ENCODE measurements at places on chromosomes 12 and 14. TPM values are rescaled to one million over a fixed set of nuclear protein-coding genes. Genes with fewer than 3 reads are reported as not detected.

DNA sequence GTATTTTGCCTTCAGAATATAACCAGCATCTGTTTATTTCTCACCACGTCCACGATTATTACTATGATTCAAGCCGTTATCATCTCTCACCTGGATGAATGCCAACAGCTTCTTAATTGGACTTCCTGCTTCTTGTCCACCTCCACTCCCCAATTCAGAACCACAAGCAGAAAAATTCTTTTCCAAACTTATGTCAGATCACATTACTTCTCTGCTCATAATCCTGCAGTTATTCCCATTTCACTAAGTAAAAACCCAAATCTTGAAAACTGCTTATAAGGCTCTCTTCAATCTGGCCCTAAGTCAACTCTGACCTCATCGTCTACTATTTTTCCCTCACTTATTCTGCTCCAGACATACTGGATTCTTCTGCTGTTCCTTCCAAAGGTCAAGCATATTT, 2.0 kb downstream of the CRY1 start:
- H3K4me3 ChIP-seq, result no peak overlapping the region
- DNase-seq, result no peak
- H3K4me1 ChIP-seq, result peaks cover 12% of the 10 kb centered on the region
- no peaks in the 10 kb centered on the region for H3K27me3 ChIP-seq

KRT7 gene
- total RNA-seq, result 14.7 TPM

DNA sequence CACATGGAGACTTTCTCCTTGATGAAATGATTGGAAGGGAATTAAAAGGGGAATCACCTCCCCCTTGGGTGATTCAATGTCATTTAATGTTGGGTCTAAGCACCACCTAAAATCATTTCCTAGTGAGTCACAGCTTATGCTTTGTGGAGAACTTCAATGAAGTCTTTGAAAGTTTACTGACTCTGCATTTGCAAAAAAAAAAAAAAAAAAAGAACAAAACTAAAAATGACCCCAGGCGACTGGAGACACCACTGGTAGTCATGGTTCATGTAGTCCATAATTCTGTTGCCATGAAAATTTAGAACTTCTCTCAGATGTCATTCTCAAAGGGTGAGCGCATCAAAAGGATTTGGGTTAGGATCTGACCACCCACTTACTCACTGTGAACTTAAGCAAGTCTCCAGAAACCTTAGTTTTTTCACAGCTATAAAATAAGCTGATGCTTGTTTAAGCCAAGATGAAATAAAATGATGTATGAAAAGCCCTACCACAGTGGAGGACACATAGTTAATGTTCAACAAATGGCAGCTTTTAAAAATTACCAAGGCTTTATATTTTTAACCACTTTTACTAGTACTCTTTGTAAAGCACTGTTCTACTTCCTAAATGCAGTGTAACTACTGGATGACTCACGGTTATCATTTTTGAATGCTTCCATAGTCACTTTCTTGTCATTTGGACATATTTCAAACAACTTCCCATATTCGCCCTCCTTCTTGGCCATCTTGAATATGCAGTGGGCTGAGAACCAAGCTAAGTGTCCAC, 18.1 kb upstream of the KSR2 start:
- H3K4me3 ChIP-seq, result no peak overlapping the region
- no peak for DNase-seq
- H3K4me1 ChIP-seq, result no peaks in the 10 kb centered on the region
- no peak overlapping the region for H3K27ac ChIP-seq
- no peaks in the 10 kb centered on the region for H3K36me3 ChIP-seq

OTOGL gene
- not detected for total RNA-seq

- H3K4me1 ChIP-seq, result no peaks in the 10 kb centered on the region
- no peak overlapping the region for H3K4me3 ChIP-seq
- H3K27me3 ChIP-seq, result peaks cover 4% of the 10 kb centered on the region
- DNase-seq, result no peak
- H3K36me3 ChIP-seq, result no peaks in the 10 kb centered on the region
- H3K27ac ChIP-seq, result no peak overlapping the region
Observed at GRCh38 chr12:21962236-21962635, 21.0 kb upstream of the ABCC9 start.

GRCh38 chr12:117367006-117367638, 5.7 kb upstream of the NOS1 start:
- peaks cover 18% of the 10 kb centered on the region for H3K27me3 ChIP-seq
- H3K27ac ChIP-seq, result no peak overlapping the region
- no peak overlapping the region for H3K4me3 ChIP-seq

IAPP gene
- not detected for total RNA-seq

PTCSC3 gene
- total RNA-seq, result not detected

CFAP251 gene
- 0.82 TPM for total RNA-seq

OR8S1 gene
- total RNA-seq, result not detected

DNA sequence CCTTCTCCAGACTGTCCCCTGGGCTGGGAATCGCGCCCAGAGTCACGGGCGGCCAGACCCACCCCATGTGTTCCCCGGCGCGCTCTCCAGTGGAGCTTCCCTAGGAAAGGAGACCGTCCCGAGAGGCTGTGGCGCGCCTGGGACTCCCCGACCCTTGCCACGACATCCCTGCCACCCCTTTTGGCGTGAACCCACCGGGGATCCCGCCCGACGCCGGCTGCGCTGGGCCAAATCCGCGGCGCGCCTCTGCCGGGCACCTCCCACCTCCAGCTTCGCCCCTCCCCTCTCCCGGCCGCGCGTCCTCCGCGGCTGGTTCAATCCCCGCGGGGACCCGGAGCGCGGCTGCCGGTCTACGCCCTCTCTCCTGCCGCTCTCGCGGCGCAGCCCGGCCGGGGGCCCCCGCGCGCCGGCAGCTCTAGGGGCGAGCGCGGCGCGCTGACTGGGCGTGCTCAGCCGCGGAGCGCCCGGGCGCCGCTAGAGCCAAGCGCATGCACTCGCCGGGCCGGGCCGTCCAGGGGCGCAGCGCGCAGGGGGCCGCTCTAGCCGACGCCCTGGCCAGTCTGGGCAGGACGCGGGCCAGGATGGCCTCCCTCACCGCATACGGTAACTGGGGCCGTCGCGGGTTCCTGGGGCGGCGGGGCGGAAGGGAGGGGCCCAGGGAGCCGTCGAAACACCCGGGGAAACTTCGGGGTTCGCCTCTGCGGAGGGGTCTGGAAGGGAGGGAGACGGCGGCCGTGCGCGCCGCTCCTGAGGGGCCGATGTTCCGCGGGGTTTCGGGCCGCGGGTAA, 77.4 kb upstream of the ANO4 start:
- no peak for DNase-seq
- no peaks in the 10 kb centered on the region for H3K36me3 ChIP-seq
- peaks cover 38% of the 10 kb centered on the region for H3K27me3 ChIP-seq
- H3K4me3 ChIP-seq, result no peak overlapping the region
- no peak overlapping the region for H3K27ac ChIP-seq

- no peak for DNase-seq
- H3K36me3 ChIP-seq, result no peaks in the 10 kb centered on the region
- no peaks in the 10 kb centered on the region for H3K4me1 ChIP-seq
- no peaks in the 10 kb centered on the region for H3K27me3 ChIP-seq
- H3K27ac ChIP-seq, result no peak overlapping the region
Observed at GRCh38 chr12:116426391-116427136, 132.6 kb upstream of the MAP1LC3B2 start.

GRCh38 chr12:48473061-48473460, 702 bp downstream of the ANP32D start:
- H3K4me1 ChIP-seq, result no peaks in the 10 kb centered on the region
- peaks cover 4% of the 10 kb centered on the region for H3K27me3 ChIP-seq
- DNase-seq, result no peak
- no peak overlapping the region for H3K4me3 ChIP-seq
- H3K36me3 ChIP-seq, result no peaks in the 10 kb centered on the region

- H3K4me3 ChIP-seq, result no peak overlapping the region
- H3K36me3 ChIP-seq, result no peaks in the 10 kb centered on the region
- H3K27ac ChIP-seq, result no peak overlapping the region
- DNase-seq, result no peak
- H3K4me1 ChIP-seq, result no peaks in the 10 kb centered on the region
Observed at GRCh38 chr14:50917449-50917848, 26.8 kb downstream of the PYGL start.

- H3K4me1 ChIP-seq, result no peaks in the 10 kb centered on the region
- no peaks in the 10 kb centered on the region for H3K36me3 ChIP-seq
- H3K4me3 ChIP-seq, result no peak overlapping the region
- H3K27ac ChIP-seq, result no peak overlapping the region
- H3K27me3 ChIP-seq, result no peaks in the 10 kb centered on the region
- no peak for DNase-seq
Observed at GRCh38 chr14:86143248-86143647, 613.3 kb downstream of the FLRT2 start.

KRT71 gene
- total RNA-seq, result not detected

- H3K4me1 ChIP-seq, result peaks cover 20% of the 10 kb centered on the region
- no peak overlapping the region for H3K4me3 ChIP-seq
- no peaks in the 10 kb centered on the region for H3K36me3 ChIP-seq
- H3K27ac ChIP-seq, result no peak overlapping the region
- no peak for DNase-seq
Observed at GRCh38 chr12:26119391-26119989, 5.3 kb downstream of the BHLHE41 start.

DNA sequence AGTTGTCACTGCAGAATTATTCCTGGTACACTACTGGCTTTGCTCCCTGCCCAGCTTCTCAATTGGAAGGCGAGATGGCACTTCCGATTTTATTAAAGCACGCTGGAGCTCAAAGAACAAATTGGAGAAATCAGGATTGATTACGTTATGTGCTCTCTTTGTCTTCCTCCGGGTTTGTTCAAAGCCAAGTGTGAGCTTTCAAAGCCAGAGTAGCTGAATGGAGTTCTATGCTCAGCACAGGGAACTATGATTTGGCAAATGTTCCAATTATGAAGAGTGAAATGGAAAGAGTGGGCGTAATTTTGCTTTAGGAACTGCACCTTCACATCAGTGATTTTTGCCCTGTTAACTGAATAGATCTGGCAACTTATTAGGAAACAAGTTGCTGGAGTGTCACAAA, 72.4 kb downstream of the FLRT2 start:
- no peaks in the 10 kb centered on the region for H3K4me1 ChIP-seq
- H3K36me3 ChIP-seq, result no peaks in the 10 kb centered on the region

DNA sequence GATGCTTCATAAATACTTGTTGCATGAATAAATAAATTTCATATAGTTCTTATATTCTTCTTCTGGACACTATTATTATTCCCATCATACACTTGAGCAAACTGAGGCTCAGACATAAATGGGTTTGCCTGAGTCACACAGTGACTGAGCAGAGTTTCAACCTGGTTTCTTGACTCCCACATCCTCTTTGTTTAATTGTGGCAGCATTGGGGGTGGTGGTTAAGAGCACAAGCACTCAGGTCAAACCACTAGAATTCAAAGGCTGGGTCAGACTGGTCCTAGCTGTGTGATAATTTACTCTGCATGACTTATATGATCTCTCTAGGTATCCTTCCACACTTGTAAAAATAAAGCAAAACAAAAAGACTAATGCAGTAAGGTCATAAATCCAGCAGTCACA, 274.9 kb upstream of the SRRM4 start:
- H3K27ac ChIP-seq, result no peak overlapping the region
- H3K27me3 ChIP-seq, result no peaks in the 10 kb centered on the region
- no peak for DNase-seq
- no peaks in the 10 kb centered on the region for H3K36me3 ChIP-seq
- no peak overlapping the region for H3K4me3 ChIP-seq

- H3K27me3 ChIP-seq, result peaks cover 3% of the 10 kb centered on the region
- H3K27ac ChIP-seq, result no peak overlapping the region
- no peaks in the 10 kb centered on the region for H3K36me3 ChIP-seq
- DNase-seq, result no peak
Observed at GRCh38 chr12:40946612-40947194, 241.4 kb upstream of the PDZRN4 start.

PLXNC1 gene
- 43.8 TPM for total RNA-seq

CCDC38 gene
- not detected for total RNA-seq

- no peaks in the 10 kb centered on the region for H3K27me3 ChIP-seq
- H3K27ac ChIP-seq, result peak overlapping the region; percentile 81
- H3K4me3 ChIP-seq, result peak overlapping the region; percentile 53
- H3K36me3 ChIP-seq, result no peaks in the 10 kb centered on the region
Observed at GRCh38 chr12:91778938-91779400, 366.7 kb downstream of the BTG1 start.

RIN3 gene
- total RNA-seq, result 89.0 TPM

DNA sequence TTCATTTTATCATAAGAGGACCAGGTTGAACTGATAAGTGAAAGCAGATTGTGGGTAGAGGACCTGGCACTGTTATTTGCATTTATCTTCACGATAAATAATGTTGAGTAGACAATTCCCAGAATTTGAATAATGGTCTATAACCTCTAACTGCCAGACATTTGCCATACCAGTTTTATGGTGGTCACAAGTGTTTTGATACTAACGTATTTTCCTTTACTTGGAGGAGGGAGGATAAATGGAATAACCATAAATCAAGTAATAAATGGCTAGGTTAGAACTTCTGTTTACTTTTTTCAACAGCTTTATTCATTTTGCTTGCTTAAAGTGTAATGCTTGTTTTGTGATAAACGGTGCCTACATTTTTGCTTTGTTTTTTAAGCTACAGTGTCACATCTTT, 9.5 kb downstream of the PAX9 start:
- H3K27me3 ChIP-seq, result peaks cover 13% of the 10 kb centered on the region
- no peaks in the 10 kb centered on the region for H3K36me3 ChIP-seq
- H3K4me1 ChIP-seq, result no peaks in the 10 kb centered on the region
- no peak overlapping the region for H3K27ac ChIP-seq

- DNase-seq, result peak; percentile 90
- H3K4me3 ChIP-seq, result peak within 1 kb of the TSS; percentile 80
Observed at GRCh38 chr12:57754411-57755193, at the start of gene MARCHF9. Gene MARCHF9, plus strand, starts transcription at chr12:57755103. Its CDS starts 426 bp downstream, at chr12:57755529.

GRCh38 chr12:92860521-92860920, 68.6 kb downstream of the EEA1 start:
- H3K27me3 ChIP-seq, result no peaks in the 10 kb centered on the region
- peaks cover 5% of the 10 kb centered on the region for H3K4me1 ChIP-seq
- DNase-seq, result no peak
- no peak overlapping the region for H3K4me3 ChIP-seq
- H3K36me3 ChIP-seq, result peaks cover 38% of the 10 kb centered on the region
- H3K27ac ChIP-seq, result no peak overlapping the region

- no peak overlapping the region for H3K4me3 ChIP-seq
- DNase-seq, result no peak
- peaks cover 34% of the 10 kb centered on the region for H3K4me1 ChIP-seq
- H3K27me3 ChIP-seq, result peaks cover 2% of the 10 kb centered on the region
- no peak overlapping the region for H3K27ac ChIP-seq
Observed at GRCh38 chr14:39109893-39110715, 4.0 kb upstream of the GEMIN2 start.

GRCh38 chr14:90368946-90369721, 27.7 kb upstream of the CALM1 start:
- no peaks in the 10 kb centered on the region for H3K27me3 ChIP-seq
- H3K4me1 ChIP-seq, result no peaks in the 10 kb centered on the region

STYK1 gene
- total RNA-seq, result 5.9 TPM

All from activated CD8-positive, alpha-beta T cell treated with anti-CD3 and anti-CD28 coated beads, Interleukin-2, amount 10 ng/mL, durations not matched to agents 7 days and 5 days (primary cell).